Left ventricle myocardium superior (tissue), 1 donor: ENCODE measurements at places on chromosomes 6 and 20.

GRCh38 chr20:55935448-55936208, 69.7 kb downstream of the CBLN4 start:
- DNase-seq, result no peak

DNA sequence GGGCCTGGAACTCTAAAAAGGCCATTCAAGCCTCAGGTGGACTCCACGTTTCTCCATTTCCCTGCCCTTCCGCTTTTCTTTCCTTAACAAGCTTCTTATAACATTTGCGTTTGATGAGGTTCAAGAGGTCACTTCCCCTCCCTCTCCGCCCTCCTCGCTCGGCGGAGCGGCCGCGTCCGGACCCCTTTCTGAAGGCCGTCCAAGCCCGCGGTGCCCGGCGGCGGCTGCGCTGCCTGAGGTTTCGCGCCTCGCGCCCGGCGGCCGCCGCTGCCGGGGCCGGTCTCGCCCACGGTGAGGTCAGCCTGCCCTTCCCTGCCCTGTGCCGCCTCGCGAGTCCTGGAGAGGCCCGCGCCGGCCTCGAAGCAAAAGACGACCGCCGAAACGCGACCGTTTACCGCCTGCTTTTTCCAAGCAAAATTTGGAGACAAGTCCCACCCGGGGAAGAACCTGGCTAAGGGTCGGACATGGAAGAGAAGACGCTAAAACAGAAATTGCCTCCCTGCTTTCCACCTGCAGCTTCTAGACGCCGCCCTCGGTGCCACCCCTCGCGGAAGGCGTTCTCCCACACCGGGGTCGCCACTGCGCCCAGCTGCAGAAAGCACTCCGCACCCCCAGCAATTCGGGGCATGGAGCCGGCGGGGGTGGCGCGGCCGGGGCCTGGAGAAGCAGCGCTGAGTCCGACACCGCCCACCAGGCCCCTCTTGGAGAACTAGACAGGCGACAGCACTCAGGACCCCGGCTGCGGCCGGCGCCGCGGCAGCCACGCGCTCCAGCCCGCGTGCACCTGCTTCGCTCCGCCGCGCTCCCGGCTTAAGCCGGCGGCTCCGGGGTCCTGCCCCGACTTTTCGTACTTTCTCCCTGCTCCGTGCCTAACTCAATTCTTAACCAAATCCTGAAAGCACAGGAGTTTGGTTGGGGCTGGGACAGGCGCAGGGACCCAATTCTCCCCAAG, 11.0 kb upstream of the FOXF2 start:
- DNase-seq, result no peak

DNA sequence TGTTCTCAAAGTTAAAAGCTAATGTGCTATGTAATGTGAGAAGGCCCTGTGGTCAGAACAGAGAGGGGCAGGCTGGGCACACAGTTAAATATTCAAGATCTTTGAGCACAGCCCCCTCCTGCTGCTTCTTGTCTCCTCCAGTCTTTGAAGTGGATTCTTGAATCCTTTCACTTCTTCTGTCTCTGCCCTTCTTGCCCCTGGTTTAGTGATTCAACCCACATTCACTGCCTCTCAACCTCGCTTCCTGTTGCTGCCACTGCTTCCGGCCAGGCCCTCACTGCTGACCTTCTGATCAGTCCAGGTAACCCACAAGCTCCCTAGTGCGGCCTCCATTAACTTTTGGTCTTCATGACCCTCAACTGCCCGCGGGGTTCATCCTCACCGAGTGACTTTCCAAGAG, 417.3 kb upstream of the NOX3 start:
- no peak for DNase-seq

- no peak for DNase-seq
These were observed 8.6 kb upstream of the ARFGAP1 start for GRCh38 chr20:63264000-63264399.

- DNase-seq, result no peak
These were observed 108.5 kb upstream of the FLRT3 start for GRCh38 chr20:14445902-14446301.

DNA sequence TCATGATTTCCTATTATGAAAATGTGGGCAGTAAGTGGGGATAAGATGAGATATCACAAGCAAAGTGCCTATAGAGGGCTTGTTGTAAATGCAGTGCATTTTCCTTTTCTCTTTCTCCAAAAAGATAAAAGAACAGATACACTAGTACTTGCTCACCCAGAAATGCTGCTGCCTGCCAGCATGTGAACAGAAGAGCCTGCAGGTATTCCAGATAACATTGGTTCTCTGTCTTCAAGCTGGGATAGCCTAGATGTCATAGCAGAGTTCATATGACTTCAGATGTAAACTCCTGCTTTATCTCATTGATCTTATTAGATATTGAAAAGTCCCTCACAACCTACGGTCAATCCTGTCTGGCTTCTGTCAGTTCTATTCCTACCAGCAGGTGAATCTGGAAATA, 123.7 kb downstream of the TMEM200A start:
- DNase-seq, result no peak

GRCh38 chr6:3707024-3707423, 44.5 kb downstream of the PXDC1 start:
- DNase-seq, result no peak

DNA sequence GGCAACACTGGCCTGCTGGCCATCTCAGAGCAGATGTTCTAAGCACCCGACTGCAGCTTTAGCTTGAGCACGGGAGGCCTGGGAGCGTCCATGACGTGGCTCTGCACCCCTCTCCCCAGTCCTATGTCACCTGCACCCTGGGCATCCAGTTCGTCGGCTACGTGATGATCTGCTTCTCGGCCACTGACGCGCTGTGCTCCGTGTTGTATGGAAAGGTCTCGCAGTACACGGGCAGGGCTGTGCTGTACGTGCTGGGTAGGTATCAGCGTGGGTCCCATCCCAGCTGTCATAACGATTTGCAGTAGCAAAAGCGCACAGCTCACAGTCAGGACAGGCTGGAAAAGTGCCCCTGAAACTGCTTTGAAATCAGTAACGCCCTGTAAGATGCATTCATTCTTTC, 14.7 kb downstream of the UNC93A start:
- DNase-seq, result no peak

- DNase-seq, result peak; percentile 94
These were observed 97.5 kb downstream of the ARMC2 start for GRCh38 chr6:108945681-108946159.

GRCh38 chr6:7215131-7215530, 97.9 kb downstream of the SSR1 start:
- DNase-seq, result no peak

- DNase-seq, result no peak
These were observed 19.2 kb downstream of the KLHL32 start for GRCh38 chr6:96943555-96944215.

GRCh38 chr20:62603021-62603906, 39.0 kb upstream of the SLCO4A1 start:
- peak; percentile 63 for DNase-seq

- no peak for DNase-seq
These were observed 10.4 kb downstream of the CALHM6 start for GRCh38 chr6:116471531-116471930.

GRCh38 chr6:17908831-17909230, 78.6 kb downstream of the KIF13A start:
- no peak for DNase-seq

- no peak for DNase-seq
These were observed 25.1 kb upstream of the PNPLA1 start for GRCh38 chr6:36244641-36245280.

GRCh38 chr6:38131527-38131965, 312.0 kb downstream of the ZFAND3 start:
- no peak for DNase-seq

- DNase-seq, result peak; percentile 47
These were observed 78.3 kb downstream of the TRAM2 start for GRCh38 chr6:52498538-52499017.

DNA sequence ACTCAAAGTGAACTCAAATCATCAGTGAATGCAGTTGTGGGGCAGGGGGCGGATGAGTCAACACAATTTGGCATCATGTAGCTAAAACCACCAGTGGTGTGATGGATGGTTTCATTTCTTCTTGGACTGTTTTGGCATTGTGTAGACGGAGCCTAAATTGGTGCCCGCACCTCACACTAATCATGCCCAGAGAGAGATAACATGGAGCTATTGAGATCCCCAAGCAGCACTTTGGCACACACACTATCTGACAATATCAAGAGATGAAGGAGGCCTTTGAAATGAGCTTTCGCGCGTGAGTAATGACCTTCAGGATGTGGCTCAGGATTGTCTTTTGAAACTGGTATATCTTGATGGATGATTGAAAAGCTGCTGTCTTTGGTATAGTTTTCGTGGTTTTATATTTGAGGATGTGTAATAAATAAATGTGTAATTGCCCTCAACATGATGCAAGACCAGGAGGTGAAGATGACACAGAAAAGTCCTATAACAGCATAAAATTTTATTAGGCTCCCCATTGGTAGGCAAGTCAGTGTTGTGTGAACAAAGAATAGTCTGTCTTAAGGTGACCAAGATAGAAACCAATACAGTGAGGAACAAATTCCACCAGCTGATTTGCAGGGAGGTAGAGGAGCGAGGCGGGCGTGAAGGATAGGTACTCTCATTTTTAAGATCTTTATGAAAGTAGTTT, 174.2 kb downstream of the TSHZ2 start:
- DNase-seq, result no peak

GRCh38 chr20:54340667-54341081, 132.8 kb downstream of the PFDN4 start:
- no peak for DNase-seq

DNA sequence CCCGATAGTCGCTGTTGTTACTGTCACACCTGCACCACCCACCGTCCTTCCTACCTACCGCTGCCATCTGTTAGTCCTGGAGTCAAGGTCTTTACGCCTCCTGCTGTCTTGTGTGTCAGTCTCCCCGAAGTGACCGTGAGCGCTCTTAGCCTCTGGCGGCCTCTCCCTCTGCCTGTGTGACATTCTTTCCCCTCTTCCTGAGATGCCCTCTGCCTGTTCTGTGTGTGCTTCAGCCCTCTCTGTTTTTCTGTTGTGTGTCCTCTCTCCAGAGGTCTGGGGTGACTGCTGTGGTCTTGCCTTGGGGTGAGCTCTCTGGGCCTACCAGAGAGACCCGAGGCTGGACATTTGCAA, 54.9 kb downstream of the TCP11 start:
- no peak for DNase-seq

- DNase-seq, result no peak
These were observed 6.6 kb downstream of the ADAM33 start for GRCh38 chr20:3674995-3675900.

DNA sequence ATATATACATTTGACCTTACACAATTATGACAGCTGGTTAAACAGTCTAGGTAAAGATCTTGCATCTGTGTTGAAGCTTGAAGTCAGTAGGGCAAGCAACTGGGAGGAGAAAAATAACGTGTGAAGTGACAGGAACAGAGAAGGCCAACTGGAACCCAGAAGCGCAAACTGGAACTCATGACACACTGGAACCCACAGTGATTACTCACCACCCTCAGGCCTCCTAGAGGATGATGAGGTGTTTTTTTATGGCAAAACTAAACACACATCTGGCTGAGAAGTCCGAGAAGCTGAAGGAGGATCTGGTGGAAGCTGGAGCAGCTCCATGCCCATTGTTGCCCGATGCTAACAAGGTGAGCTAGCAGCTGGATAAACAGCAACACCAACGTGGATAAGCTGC, 108.1 kb downstream of the TMEM200A start:
- no peak for DNase-seq

DNA sequence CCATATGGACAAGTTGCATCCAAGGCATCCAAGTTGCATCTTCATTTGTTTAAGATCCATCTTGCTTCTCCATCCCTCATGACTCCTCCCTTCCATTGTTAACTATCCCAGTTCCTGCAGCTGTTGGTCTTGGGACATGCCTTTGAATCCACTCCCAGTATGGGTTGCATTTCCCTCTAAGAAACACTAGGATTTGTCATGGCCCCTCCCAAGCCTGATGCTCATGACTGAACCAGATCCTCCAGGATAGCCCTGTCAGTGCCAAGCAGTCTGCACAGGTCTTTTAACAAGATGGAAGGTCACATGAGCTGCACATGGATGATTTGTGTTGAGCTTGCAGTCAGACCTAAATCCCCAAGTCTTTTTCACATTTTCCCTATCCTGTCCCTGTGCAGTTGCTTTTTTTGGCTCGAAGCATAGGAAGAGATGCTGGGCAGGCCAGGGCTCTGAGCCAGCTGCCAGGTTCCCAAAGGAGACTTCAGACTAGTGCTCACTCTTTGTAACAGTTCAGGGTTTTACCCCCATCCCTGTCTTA, 4.2 kb downstream of the PPP2R5D start:
- DNase-seq, result no peak

DNA sequence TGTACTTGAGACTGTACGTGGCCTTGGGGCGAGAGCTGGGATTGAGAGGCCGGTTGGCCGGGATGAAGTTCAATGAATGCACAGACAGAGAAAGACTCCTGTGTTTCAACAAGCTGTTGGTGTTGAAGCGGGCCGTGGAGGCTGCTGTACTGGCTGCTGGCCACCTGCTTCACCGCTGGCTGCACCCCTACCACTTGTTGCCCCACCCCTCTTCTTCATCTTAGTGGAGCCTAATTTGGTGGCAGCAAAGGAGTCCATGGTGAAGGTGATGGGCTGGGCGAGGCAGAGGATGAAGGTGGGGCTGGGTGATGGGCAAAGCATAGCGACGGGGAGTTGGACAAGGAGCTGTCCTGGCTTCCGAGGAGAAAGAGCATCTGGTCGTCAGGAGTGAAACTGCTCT, 7.2 kb upstream of the ZSCAN9 start:
- DNase-seq, result no peak

GRCh38 chr20:3661060-3661813, 2.0 kb downstream of the GFRA4 start:
- DNase-seq, result peak; percentile 31

DNA sequence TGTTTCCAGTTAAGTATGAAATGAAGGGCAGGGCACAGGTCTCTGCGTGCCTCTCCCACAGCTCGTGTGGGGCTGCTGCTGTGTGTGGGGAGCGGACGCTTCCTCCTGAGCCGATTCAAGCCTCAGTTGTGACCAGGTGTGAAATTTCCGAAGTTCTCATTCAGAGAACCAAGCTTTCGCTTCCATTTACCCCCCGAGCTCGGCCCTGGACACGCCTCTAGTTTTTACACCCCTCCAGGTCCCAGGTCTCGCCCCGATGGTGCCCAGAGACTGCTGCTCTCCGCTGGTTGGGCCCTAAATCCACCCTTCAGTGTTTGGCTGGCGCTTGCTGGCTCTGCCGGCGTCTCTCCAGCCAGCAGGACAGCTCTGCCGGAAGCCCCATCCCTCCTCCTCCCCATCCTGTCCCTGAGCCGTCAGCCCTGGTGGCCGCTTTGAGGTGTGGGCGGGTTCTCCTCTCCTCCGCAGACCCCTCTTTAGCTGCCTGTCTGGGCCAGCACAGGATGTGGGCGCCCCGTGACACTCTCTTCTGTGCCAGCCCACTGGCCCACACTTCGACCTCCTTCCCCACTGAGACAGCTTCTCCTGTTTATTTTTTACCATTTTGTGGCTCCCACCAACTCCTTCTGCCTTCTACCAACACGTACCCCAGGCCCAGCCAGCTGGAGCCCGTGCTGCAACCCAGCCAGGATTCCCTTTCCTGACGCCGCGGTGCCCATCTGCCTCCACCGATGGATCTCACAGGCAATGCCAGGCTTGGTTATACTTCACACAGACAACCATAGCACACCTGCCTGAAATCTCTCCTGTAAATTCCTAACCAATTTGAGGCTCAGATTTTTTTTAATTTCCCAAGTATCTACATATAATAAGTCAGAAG, 142.8 kb downstream of the DLL1 start:
- no peak for DNase-seq
